Activated CD4-positive, alpha-beta T cell treated with anti-CD3 and anti-CD28 coated beads for 48 hours (primary cell): ENCODE measurements at places on chromosomes 6 and 20.

DNA sequence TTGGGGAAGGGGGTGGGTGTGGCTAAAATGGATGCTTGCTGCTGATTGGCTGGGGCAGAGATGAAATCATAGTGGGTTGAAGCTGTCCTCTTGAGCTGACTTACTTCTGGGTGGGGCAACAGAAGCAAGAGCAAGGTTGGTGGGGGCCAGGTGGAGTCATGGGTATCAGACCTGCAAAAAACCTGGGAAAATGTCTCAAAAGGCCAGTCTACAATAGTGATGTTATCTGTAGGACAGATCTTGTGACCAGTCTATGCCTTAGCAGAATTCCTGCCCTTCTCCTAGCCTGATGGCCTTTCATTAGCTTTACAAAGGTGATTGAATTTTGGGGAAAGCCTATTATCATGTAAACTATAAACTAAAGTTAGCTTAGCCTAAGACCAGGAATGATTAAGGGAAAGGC lies 945.7 kb downstream of the KIF16B start:
- DNase-seq: no peak

DNA sequence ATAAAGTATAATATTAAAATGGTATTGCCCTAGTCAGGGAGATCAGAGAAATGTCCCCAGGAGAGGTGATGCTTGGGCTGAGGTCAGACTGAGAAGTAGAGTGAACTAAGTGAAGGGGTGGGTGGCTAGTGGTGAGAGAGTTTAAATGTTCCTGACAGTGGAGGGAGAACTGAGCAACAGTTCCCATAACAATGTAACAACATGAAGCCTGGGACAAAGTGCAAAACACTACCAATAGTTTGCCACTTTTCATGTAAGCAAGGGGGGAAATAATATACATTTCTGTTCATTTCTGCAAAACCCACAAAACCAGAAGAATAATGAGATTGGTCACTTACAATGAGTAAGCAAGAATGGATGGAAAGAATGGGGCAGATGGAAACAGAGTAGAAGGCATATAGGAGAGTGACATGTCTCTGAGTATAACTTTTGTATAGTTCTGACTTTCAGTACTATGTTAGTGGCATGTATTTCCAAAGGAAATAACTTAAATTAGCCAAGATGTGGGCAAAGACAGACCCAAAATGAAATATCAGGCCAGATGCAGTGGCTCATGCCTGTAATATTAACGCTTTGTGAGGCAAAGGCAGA lies 13.3 kb upstream of the FAXC start:
- DNase-seq: peak; percentile 13

DNA sequence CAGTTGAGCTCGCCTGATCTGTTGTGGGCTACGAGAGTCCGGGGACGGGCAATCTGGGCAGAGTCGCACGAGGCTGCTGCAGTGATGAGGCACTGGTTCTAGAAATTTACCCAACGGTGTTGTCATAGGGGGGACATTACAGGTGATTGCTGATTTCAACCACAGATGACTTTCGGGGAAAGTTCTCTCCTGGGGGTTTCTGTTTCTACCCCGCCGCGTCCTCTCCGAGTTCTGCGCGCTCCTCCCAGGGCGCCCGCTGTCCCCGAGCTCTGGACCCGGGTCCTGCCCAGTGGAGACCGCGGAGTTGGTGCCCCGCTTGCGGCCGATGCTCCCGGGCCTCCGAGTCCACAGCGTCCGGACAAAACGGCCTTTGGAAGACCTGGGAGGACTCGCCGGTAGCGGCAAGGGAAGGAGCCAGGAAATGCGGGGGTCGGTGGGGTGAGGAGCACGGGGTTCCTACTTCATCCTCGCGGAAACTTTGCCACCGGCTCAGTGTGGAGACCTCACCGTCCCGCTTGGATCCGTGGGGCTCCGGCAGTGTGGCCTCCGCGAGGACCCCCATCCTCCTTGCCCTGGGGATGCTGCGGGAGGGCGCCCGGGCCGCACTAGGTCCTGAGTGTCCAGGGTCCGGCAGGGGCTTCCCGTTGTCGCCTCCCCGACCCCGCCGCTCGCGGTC lies 12.3 kb upstream of the RAET1L start:
- DNase-seq: no peak

DNA sequence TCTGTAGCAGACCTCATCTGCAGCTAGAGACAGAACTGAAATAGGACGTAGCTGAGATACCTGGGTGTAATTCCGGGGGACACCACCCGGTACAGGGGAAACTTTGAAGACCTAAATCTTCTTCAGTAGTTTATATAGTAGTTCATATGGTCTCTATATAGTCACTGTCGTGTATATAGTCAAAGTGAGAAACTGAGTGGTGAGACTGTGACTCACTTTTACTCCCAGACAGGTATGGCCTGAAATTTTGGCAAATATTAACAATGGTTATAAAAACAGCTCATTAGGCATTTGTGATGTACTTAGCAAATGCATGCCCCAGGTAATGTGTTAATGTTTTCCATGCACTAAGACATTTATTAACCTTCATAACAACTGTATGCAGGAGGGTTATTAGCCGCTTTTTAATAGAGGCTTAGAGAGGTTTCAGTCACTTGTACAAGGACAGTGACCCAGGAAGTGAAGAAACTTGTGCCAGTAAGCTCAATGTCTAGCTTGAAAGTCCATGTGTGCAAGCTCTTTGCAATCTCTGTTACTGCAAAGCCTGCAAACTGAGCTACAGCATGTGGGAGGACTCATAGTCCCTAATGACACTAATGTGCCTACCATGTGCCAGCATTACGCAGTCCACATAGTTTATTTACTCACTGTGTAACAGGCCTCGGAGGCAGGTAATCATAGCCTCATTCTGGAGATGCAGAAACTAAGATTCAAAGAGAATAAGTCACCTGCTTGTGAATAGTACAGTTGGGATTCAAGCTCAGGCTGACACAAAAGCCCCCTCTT lies 165.4 kb upstream of the CHD6 start:
- no peak for DNase-seq

GRCh38 chr20:38854654-38855066 lies 49.2 kb downstream of the PPP1R16B start:
- no peak for DNase-seq

GRCh38 chr6:9503111-9503761 lies 911.6 kb downstream of the TFAP2A start:
- no peak for DNase-seq

- DNase-seq: no peak
These were observed 328.2 kb upstream of the MANEA start for GRCh38 chr6:95249175-95249574.

DNA sequence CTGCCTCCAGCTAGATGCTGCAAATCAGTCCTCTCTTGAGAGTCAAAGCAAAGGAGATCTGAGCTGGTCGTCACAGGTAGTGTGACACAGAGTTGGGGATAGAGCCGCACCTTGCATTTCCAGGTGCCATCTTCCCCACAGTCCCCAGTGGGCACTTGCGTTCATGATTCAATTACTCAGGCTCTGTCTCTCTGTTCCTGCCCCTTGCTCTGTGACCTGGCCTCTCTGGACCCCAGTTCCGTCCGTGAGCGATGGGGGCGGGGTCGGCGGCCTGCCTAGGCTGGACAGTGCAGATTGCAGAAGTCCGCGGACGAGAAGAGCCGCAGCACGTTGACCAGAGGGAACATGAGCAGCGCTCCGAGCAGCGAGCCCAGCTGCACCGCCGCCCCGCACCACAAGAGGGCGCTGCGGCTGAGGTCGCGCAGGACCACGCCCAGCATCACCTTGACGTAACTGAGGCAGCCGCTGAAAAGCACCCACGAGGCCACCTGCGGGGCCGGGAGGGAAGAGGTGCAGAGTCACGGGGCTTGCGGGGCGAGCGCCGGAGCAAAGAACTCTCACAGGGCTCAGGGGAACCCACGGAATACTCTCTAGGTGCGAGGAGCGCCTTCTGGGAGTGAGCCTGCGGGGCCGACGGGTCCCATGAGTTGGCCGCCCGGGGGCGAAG lies 7.4 kb downstream of the SLC52A3 start:
- DNase-seq: peak; percentile 62

DNA sequence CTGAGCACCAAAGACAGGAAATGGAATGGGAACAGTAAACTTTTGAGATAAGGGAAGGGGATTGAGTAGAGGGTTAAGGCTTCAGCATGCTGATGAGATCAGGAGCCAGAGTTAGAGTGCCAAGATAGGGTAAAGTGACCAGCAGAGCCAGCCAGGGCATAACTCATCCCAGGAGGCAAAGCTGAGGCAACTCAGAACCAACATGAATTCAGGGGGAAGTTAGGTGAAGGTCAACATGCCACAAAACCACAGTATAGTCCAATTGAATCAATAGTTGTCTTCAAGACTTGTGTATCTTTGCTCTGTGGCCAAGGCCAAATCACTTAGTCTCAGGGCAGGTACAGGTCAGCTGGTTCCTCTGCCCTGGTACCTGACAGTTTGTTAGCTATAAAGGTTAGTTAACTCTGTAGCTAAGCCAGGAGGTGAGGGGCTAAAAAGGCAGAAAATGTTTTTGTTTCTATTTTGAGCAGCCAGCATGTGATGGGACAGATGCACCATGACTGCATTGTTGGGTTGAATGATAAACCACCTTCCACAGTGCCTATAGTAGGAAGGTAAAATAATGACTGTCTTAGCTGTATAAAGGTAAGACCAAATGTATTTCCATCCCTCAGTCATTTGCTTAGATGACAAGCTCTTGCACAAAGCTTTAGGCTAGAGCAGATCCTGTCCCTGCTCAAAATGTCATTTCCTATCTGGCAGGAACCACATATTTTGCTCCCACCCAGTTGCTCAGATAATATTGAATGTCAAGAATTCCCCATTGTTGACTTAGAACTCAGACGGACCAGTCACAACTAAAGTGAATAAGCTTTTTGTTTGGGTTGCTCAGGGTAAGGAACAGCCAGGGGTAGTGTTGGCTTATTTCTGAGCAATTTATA lies 15.8 kb downstream of the RNF8 start:
- DNase-seq: no peak

DNA sequence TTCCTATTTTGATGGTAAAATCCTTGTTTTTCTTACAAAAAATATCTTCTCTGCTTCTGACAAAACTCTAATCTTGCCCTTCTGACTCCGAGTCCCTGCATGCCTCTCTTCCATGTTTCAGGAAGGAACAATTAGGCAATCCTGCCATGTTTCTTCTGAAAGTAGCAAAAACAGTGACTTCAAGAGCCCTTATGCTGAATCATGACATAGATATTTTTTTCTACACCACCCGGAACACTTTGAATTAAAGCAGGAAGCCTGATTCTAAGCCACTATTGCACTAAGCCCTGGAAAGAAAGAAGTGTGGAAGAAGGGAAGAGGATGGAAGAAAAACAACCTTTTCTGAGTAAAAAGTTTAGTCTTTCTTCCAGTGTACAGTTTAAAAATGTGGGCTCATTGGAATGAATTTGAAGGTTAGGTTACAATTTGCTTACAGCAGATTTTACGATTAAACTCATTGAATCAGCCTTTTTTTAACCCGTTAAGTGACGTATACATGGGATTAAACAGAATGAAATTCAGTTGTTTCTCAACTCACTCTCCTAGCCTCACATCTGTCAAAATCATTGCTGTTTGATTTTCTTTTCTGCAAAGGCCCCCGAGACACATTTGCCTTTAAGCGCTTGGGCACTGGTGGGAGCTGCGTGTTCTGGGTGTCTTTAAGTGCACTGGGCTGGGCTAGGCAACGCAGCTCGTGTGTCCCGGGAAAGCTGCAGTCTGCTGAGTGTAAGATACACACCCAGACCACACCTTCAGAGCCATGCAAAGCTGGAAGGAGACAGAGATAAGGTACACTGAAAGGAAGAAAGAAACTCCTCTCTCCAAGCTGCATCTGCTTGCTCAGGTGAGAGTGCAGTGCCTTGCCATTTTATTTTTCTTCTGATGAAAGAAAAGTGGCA lies 159.4 kb upstream of the CITED2 start:
- no peak for DNase-seq

- DNase-seq: no peak
These were observed 116.6 kb upstream of the STXBP5 start for GRCh38 chr6:147087641-147088040.

DNA sequence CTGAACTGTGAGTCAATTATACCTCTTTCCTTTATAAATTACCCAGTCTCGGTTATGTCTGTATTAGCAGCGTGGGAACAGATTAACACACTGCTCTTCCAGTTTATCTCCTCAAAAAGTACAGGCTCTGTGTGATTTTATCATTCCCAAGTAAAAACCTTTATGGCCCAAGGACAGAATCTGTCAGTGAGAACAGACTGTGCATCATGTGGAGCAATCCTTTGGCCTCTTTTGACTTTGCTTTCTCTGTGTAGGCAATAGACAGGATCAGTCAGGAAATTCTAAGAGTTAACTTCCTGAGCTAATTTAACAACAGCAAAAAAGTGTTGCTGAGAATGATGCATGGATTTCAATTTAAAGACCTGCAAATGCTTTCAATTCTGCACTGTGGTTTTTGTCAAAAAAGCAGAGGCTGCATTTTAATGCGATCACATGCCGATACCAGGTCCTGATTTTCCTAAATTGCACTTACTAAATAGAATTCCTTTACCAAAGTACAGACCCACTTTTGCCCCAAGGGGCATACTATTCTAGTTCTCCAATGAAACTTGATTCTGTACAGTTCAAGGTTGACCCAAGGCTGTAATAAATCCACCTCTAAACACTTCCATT lies 246.7 kb upstream of the MARCKS start:
- no peak for DNase-seq

GRCh38 chr20:47293631-47294030 lies 62.9 kb downstream of the ZMYND8 start:
- no peak for DNase-seq
